Renal cortex interstitium (tissue), 15 donors: ENCODE measurements at places on chromosomes 6 and 20.

DNA sequence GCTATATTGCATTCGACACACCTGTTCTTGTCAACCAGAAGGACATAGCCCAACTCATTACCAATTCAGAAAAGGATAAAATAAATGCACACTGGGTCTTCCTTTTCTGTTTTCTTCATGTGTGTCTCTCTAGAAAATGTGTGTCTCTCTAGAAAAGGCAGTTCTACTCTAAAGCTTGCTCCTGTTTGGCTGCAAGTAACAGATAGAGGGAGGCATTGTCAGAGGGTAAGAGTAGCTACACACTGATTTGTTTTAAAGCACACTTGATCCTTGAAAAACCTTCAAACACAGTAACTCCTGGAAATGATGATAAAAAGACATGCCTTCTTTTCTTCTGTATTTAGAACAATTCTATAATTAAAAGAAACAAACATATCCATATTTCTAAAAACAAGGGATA lies 21.3 kb downstream of the GRM1 start:
- DNase-seq = no peak

- DNase-seq = no peak
Observed at GRCh38 chr20:6583134-6583738, 184.2 kb upstream of the BMP2 start.

- no peak for DNase-seq
Observed at GRCh38 chr6:148816117-148816516, 69.3 kb downstream of the UST start.

DNA sequence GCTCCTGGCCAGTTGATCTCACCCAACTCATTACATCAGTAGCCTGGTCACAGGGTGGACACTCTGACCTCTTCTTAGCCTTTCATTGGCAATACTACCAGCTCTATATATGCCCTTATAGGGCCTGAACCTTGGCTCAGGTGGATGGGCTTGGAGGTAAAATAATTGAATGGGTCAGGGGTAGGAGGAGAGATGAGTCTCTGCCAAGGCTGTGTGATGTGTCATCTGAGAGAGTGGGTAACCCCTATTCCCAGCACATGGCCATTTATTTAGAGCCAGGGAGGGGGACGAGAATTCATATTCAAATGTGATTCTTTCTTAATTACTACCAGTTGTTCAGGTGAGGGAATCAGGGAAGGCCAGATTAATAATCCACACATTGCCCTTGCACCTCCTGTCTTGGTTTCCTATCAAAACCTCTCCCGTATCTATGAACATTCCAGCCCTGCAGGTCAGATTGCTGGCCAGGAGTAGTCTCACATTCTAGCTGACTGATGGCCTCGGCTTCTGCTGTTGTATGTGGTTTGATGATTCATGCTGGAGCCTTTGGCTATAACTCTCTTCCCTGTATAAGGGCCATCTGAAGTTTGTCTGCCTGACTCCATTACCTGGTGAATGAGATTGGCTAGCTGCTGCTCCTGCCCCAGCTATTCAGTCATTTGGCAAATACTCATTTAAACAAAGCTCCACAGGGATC lies 13.4 kb downstream of the C20orf173 start:
- no peak for DNase-seq

GRCh38 chr6:57134954-57135353 lies 37.2 kb upstream of the BAG2 start:
- DNase-seq = no peak

DNA sequence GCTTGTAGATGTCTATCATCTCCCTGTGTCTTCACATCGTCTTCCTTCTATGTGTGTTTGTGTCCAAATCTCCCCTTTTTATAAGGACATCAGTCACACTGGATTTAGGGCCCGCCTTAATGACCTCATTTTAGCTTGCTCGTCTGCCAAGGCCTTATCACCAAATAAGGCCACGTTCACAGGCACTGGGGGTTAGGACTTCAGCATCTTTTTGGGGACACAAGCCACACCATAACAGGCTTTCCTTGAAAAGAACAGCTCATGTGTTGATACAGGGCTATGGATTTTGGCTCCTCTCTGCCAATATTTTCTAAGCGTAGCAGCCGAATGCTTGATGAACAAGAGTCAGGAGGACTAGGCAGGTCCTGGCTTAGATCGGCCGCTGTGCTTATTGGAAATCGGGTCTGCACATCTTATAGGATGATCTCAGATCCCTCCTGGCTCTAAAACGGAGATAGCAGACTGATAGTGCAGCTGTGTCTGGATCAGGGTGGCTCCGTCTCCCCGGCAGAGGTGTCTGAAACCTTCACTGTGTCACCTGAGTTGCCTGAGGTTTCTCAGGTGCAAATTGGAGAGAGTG lies 16.2 kb upstream of the TMEM181 start:
- DNase-seq = no peak

GRCh38 chr20:31713312-31714273 lies 9.1 kb downstream of the BCL2L1 start:
- DNase-seq = no peak

DNA sequence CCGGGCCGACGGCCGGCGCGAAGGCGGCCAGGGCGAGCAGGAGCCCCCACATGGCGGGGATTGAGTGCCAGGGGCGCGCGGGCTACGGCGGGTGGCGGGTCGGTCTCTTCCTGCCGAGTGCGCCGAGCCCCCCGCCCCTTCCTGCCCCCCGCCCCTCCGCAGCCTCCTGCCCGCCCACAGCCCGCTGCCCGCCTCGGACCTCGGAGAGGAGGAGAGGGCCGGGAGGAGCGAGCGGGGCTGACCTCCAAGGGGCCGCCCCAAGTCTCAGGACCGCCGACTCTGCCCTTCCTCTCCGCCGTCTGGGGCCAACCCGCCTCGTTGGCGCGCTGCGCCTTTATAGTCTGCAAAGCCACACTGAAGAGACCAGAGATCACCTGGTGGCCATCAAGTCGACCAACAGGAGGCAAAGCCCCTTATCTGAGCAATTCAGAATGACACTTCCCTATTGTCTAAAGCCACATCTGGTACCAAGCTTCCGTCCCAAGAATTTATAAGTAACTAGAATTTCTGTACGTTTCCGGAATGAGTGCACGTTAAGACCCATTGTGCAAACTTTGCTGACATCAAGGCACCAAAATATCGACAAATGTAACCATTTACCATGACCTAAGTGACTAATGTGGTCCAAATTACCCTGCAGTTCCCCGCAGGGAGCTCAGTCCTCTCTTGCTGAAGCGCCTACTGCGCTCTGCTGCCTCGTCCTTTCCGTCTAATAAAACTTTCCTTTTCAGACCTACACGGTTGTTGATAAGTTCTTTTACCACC lies at the start of gene CPXM1:
TSS of gene CPXM1 (minus strand) at position 107 of the 765 bp plus-strand sequence. CDS start at position 52, 55 bp downstream.
- DNase-seq = no peak

- DNase-seq = no peak
Observed at GRCh38 chr20:46789339-46790028, 80.0 kb downstream of the SLC2A10 start.

- DNase-seq = no peak
Observed at GRCh38 chr6:139407718-139408222, 33.3 kb upstream of the CITED2 start.

- no peak for DNase-seq
Observed at GRCh38 chr20:25745738-25746137, 49.1 kb upstream of the ZNF337 start.

DNA sequence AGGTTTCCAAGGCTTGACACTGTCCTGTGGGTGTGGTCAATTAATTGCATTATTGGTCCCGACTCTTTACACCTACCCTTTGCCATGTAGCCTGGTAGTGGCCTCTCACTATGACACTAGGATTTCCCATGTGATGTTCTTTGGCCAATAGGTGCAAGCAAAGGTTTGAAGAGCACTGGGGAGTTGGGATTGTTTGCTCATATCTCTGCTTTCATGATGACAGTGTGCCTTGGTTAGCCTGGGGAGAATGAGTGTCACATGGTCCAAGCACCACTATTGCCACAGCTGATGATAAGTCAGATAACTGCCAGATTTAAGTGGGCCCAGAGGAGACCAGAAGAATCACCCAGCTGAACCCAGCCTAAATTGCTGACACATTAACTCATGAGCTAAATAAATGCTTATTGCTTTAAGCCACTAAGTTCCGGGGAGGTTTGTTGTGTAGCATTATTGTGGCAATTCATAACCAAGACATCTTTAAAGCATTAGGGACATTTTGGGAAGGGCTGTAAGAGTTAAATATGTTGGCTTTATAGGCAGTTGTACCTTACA lies 17.2 kb upstream of the SCP2D1 start:
- DNase-seq = no peak

GRCh38 chr20:45783656-45784294 lies 7.9 kb downstream of the WFDC3 start:
- DNase-seq = no peak

DNA sequence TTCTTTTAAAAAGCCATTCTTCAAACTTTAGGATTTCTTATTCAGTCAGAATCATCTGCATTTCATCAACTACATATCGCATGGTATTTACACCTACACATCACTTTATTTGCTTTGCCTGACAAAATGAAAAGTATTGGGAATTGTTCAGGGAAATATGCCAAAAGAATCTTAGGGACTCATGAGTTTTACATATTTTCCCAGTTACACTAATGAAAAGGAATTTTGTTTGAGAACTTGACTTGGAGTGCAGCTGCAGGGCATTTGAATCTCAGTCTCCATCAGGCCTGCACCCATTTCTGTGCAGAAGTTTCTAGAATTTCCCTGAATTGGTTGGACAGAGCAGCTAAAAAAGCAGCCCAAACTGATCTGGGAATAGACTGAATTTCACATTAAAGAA lies 65.3 kb downstream of the MTHFD1L start:
- no peak for DNase-seq

GRCh38 chr20:62655282-62656196 lies 13.2 kb downstream of the SLCO4A1 start:
- DNase-seq = no peak

DNA sequence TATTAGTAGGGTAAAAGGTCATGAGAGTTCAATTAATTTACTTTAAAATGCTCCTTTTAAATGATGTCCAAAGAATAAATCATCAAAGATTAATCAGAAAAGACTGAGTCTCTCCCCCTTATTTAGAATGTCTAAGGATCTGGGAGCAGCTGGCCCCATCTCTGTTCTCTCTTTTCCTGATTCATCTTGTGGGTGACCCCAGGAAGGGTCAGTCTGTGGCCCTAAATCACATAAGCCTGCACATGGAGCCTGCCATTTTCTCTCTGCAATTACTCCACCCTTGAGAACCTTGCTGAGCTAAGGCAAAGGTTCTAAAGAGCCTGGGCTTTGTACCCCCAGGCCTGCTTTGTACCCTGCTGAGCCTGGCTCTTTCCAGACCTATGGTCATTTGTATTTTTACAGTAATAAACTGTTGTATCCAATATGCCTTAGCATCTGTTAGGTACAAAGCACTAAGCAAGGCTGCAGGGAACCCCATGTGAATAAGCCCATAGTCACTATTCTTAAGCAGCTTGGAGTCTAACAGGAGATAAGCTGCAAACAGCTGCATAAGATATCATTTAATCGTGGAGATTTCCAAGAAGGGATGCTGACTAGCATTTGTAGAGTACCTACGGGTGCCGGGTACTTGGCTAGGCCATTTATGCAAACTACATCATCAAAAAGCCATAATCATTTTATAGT lies 431.0 kb upstream of the MARCKS start:
- DNase-seq = peak; percentile 31

DNA sequence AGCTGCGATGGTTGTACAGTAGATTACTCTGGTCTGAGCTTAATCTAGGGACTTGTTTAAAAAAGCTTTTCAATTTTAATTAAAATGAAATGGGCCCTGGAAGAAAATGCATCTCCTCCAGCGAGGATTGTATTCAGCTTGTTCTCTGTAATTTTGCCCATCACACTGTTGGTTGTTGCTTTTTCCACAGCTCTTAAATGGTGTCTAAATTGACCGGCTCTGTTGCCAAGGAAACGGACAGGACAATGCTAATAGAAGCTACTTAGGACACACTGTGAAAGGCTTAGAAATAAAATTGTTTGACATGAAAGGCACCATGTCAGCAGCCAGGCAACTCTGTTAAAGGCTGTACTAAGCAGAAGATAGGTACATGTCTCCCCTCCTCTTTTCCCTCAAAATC lies 116.7 kb upstream of the NRSN1 start:
- DNase-seq = no peak

- DNase-seq = no peak
Observed at GRCh38 chr6:98033617-98034016, 750.6 kb upstream of the MMS22L start.

DNA sequence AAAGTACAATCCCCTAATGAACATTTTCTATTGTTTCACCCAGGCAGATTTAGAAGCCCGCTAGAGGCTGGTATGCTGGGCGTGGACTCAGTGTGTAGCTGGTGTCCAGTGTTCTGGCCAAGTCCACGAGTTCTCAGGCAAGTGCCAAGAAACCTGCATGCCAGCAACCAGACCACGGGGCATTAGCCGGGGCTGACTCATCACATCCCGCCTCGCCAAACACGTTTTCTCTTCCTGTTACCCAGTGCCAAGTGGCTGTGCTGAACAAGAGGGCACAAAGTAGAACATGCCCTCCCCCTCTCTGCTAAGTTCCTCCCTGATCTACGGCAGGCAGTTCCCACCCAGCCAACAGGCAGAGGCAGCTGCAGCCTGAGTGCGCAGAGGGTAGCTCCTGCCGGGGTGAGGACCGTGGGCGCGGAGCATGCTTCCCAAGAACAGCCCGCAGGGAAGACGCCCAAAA lies 29.6 kb downstream of the RAMACL start:
- no peak for DNase-seq

- no peak for DNase-seq
Observed at GRCh38 chr6:117326396-117326795, 61.0 kb downstream of the VGLL2 start.

GRCh38 chr6:85726206-85726605 lies 83.5 kb upstream of the SYNCRIP start:
- DNase-seq = no peak

- no peak for DNase-seq
Observed at GRCh38 chr6:48928937-48929336, 534.1 kb downstream of the MMUT start.

DNA sequence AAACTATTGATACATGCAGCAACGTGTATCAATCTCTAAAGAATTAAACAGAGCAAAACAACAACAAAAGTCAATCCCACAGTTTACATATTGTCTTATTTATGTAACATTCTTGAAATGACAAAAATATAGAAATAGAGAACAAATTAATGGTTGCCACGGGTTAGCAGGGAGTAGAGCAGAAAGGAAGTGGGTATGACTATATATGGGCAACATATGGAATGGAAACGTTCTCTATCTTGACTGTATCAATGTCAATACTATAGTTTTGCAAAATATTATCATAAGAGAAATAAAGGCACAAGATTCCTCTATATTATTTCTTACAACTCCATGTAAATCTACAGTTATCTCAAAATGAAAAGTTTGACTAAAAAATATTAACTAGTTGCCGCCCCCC lies 12.8 kb downstream of the AK9 start:
- DNase-seq = no peak

- no peak for DNase-seq
Observed at GRCh38 chr20:47600967-47601547, 99.4 kb downstream of the NCOA3 start.
